Hypothalamus (tissue), 51 donors: ENCODE measurements at places on chromosomes 4 and X.
A peak's percentile ranks its signal among the peaks of the same experiment; 100 is the strongest.

DNA sequence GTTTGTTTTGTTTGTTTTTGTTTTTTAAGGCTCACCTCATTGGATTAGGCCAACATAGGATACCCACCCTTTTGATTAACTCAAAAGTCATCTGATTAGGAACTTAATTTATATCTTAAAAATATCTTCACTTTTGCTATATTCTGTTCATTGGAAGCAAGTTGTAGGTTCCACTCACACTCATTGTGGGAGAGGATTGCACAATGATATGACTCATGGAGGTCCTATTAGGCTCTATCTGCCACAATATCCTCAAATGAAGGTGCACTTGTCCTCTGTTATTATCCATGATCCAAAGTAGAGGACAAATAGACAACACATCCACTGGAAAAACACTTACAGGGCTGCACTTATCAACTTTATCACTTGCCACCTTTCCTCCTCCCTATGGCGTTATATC, 60.5 kb upstream of the ADAMTS3 start:
- no peak for DNase-seq

DNA sequence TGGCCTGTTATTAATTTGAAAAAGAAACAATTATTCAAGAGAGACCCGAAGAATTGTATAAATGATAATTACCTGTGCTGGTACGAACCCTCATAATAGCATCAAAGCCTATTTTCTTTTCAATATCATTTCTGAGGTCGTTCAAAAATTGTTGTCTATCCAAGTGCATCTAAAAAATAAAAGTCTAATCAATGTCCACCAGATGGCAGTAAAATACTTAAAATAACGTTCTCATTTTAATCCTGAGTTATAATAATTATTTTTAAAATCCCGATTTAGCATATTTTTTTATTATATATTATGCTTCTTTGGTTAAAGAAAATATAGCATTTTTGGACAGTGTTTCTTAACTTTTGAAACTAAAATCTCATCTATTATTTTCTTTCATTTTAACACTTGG, 55.7 kb downstream of the METTL14 start:
- DNase-seq = no peak

DNA sequence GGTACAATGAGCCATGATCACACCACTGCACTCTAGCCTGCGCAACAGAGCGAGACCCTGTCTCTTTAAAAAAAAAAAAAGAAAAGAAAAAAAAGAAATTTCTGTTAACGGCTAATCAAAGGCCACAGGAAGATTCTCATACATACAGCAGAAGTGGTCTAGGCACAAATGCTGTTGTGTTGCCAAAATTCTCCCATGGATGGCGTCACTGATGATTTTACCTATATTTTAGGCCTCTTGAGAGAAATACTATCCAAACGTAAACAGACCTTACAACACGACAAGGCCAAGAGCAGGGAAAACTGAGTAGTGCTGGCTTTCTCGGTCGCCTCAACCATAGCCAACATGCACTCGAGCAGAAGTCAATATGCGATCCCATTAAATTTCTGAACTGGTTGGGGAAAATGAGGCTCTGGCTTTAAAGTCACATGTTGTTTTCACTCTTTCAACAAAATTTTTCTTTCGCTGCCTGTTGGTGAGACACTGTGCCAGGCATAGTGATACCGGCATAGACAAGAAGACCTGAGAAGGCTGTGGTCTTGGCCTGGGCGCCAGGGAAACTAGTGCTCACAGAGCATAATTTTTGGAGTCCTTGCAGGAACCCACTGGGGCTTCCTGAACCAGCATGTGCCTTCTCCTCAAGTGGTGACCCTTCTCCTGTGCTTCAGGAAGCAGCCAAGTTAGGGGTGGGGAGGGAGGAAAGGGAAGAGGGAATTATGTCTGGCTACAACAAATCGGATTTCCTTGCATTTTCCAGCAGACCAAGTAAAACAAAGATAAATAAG, 20.6 kb downstream of the SH3KBP1 start:
- DNase-seq = no peak

GRCh38 chr4:108703966-108704365, 53.6 kb downstream of the OSTC start:
- no peak for DNase-seq

DNA sequence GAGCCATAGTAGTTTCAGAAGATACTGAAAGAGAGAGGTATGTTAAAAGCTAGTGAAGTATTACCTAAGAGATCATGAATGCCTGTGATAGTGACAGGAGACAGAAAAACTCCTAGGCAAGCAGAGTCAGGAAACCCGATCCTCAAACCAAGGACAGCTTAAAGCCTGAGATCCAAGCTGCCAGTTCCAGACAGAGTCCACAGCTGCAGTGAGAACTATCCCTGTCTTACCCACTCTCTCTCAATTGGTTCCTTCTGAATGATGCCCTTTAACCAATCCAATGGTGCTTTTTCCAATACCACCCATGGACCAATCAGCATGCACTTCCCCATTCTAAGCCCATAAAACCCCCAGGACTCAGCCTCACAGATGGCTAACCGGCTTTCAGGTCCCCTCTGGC, 90.4 kb upstream of the PCDH10 start:
- DNase-seq = no peak

GRCh38 chrX:16990839-16991238, 44.4 kb downstream of the REPS2 start:
- no peak for DNase-seq

GRCh38 chr4:15648600-15648999, 6.6 kb downstream of the FBXL5 start:
- DNase-seq = no peak

- DNase-seq = no peak
These were observed 7.0 kb downstream of the PKD2 start for GRCh38 chr4:88014386-88014905.

DNA sequence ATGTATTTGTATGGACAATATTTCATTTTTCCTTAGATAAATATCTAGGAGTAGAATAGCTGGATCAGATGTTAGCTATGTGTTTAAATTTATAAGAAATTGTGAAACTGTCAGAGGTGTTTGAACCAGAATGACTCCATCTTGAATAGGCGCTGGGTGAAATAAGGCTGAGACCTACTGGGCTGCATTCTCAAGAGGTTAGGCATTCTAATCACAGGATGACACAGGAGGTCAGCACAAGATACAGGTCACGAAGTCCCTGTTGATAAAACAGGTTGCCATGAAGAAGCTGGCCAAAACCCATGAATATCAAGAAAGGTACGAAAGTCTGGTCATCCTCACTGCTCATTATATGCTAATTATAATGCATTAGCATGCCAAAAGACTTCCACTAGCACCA, 36.3 kb upstream of the SPIN4 start:
- DNase-seq = no peak

DNA sequence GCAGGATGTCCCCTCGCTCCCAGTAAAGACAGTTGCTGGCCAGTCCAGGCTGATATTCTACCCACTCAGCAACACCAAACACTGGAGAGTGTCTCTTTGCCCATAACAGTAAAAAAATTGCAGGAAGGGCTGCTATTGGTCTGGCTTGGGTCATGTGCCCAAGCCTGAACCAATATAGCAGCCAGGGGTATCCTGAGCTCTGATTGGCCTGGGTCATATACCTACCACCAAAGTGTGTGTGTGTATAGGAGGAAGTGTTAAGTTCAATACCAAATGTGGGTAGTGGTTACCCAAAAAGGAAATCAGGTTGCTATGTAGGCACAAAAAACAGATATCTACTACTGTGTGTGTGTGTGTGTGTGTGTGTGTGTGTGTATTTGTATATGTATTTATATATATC, 373.2 kb downstream of the BCOR start:
- no peak for DNase-seq

DNA sequence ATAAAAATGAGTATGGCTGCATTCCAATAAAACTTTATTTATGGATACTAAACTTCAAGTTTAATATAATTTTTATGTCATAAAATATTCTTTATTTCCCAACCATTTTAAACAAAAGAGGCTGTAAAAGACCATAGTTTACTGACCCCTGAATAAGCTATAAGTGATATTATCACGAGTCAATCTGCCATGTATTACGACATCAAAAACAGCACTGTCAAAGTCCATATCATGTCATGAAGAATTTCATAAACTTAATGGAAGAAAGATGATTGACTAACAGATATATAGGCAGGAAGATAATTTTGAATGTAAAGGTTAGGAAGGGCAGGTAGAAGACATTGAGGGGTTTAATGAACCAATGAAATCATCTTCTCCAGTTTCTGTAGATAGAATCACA, 18.2 kb downstream of the TMEM156 start:
- DNase-seq = no peak

- no peak for DNase-seq
These were observed 32.8 kb upstream of the SGMS2 start for GRCh38 chr4:107791902-107792301.

GRCh38 chr4:89077761-89078160, 20.8 kb upstream of the FAM13A start:
- no peak for DNase-seq

DNA sequence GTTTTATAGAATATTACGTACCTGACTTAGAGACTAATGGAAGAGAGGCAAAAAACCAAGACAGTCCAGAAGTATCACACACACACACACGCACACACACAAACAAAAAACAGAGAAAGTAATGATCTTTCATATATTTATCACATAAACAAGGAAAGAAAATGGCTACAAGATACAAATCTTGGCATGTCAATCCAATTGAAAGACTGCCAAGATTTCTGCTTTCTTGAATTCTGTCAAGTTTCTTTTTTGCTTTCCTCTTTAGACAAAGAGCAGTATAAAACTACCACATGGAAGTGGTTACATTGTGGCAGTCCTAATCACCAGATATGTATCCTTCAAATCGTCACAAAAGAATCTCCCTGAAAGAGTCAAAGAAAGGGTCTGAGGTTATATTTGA, 2097.4 kb upstream of the AGA start:
- DNase-seq = no peak

GRCh38 chr4:119729835-119730670, 101.4 kb upstream of the PDE5A start:
- no peak for DNase-seq

DNA sequence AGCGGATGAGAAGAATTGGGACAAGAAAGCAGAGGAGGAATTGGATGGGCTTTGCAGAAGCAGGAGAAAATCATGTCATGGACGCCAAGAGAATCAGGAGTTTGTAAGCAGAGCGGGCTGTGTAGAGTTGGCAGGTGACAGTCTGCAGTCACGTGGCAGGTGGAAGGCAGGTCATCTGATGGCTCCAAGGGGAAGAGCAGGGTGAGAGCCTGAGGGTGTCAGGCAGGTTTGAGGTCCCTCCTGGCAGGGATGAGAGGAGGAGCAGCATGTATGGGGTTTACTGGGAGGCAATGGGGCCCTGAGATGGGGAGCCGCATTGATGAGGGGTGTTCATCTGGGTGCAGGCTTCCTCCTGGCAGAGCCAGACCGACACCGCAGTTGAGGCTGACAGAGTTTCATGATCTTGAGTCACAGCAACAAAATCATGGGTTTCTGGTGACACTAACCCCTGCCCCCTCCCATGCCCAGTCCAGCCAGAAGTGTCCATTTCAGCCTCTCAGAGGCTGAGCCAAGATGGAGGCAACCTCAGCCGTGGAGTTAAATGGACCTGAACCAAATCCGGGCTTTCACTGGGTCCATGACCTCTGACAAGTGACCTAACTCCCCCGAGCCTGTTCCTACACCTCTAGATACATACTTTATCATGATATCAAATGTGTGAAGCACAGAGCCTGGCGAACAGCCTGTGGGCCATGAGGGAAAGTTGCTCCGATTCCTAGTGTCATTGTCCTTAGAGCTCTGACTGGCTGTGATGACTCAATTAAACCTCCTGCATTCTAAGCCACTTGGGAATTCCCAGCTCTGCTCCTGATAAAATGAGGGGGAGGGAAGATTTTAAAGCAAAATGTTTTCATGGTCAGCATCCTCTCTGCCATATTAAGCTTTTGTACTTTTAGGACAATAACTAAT, 36.1 kb downstream of the EVC start:
- no peak for DNase-seq

DNA sequence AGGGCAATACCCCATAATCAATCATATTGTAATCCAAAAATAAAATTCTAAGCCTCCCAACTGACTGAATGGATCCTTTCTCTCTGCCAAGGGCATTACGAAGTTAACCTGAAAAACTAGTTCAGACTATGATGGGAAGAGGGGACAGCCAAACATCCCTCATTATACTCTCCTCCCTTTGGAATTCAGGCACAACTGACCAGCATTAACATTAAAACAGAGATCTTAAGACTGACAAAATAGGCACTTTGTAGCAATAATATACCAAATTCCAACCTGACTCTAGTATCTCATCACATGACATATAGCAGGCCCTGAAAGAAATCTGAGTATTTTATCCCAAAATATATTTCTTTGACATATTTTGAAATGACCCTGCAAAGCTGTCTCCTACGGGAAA, 55.0 kb upstream of the SPP1 start:
- no peak for DNase-seq

- DNase-seq = no peak
These were observed 144.0 kb upstream of the ADAMTS3 start for GRCh38 chr4:72712997-72713396.

DNA sequence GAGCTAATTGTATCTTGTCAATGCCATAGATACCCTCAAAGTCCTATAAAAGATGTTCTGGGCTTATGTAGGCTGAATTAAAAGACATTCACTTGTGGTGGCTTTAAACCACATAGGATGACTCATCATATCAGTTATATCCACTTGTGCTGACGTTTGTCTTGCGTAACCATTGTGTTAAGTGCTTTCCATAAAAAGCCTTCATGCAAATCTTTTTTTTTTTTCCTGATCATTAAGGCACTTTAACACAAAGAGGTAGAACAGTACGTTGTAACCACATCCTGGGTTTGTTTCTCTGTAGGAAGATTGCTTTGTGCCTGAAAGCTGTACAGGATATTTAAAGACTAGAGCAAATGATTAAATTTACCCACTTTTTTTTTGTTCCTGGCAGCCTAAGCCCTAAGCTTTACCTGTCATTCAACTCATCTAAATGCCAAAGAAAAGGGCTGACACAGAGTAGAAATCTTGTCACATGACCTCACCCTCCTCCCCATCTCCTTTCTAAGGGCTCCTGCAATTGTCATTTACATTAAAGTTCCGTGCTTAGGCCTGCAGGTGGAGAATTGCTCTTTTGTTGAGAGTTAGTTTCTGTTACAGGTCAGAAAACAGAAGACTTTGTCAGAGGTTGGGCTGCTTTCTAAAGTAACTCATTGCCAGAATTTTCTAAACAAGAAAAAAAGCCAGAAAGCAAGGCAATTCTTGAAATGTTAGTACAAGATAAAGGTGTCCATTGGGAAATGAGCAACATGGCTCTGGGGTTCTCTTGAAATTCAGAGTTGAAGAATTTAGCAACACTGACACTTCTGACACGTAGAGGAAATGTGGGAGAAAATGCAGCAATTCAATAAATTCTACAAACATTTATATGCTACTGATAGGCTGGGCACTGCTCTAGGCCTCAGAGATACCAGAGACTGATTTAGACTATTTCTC, 555.6 kb downstream of the PPARGC1A start:
- DNase-seq = no peak

DNA sequence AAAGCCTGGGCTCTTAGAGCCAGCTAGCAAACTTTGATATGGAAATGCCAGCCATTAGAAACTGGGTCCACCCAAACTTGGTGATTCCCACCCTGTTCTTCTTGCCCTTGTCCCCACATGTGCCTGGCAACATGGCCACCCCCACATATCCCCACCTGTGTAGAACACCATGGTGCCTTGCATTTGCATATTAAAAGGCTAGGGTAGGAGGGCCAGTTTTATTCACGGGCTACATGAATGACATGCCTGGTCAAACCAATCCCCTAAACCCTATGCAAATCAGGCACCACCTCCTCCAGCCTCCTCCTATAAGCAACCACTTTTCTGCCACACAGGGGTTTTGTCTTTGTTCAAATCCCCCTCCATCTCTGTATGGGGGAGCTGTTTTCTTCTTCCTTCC, 104.9 kb downstream of the CLNK start:
- DNase-seq = no peak

GRCh38 chr4:183256756-183257385, 63.2 kb downstream of the CLDN22 start:
- peak; percentile 17 for DNase-seq
